ENCODE measurements at places on chromosomes 13 and 19. TPM values are rescaled to one million over a fixed set of nuclear protein-coding genes. Genes with fewer than 3 reads are reported as not detected.

The SPINT2 gene
- total RNA-seq: 9.0 TPM

The DLEU7 gene
- total RNA-seq: 0.38 TPM

The KLF5 gene
- total RNA-seq: 0.54 TPM

The ANGPTL8 gene
- 0.84 TPM for total RNA-seq

The ZNF730 gene
- total RNA-seq: 0.43 TPM

Measured in right cardiac atrium (tissue), 5 donors.